Cortex of kidney (tissue), 1 donor: ENCODE measurements at places on chromosomes 11 and 22.

- no peak for DNase-seq
Observed at GRCh38 chr11:14110629-14111028, 148.1 kb downstream of the SPON1 start.

GRCh38 chr11:102347462-102348370 lies 702 bp downstream of the BIRC2 start:
- no peak for DNase-seq

DNA sequence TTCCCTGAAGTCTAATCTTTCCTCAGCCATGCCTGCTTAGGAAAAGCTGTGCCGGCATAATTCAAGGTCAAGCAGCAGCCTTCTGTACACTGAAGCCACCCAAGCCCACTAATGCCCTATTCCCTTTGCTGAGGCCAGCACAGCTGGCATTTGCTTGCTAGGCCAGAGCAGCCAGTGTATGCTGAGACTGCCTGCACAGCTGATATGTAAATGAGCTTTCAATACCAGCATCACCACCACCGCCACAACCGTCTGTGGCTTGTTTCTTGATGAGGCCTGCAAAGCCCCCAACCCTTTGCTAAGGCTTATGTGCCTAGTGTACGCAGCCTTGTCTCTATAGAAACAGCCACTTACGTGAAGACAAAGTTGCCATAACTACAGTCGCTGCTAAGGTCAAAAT lies 56.3 kb upstream of the TNRC6B start:
- DNase-seq, result no peak

GRCh38 chr11:31813391-31814175 lies 2.5 kb upstream of the PAX6 start:
- no peak for DNase-seq

GRCh38 chr11:75653532-75653931 lies 15.3 kb downstream of the MAP6 start:
- DNase-seq, result no peak

GRCh38 chr22:26817926-26818325 lies 160.5 kb downstream of the MIAT start:
- DNase-seq, result no peak

DNA sequence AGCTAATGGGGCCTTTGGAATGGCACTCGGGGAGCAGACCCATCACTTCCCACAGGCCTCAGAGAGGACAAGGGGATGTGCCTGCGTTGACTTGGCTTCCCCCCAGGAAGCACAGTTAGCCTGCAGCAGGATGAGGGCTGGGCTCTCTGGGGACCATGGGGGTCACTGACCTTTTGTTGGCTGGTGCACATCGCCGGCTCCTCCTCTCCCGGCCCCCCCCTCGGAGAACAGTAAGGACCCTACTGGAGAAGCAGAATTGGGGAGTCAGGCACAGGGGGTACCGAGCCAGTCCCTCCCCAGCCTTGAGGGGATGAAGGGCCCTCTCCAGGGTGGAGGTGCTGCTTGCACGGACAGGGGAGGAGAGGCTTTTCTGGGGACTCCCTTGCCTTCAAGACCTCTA lies 32.8 kb downstream of the NRXN2 start:
- no peak for DNase-seq

DNA sequence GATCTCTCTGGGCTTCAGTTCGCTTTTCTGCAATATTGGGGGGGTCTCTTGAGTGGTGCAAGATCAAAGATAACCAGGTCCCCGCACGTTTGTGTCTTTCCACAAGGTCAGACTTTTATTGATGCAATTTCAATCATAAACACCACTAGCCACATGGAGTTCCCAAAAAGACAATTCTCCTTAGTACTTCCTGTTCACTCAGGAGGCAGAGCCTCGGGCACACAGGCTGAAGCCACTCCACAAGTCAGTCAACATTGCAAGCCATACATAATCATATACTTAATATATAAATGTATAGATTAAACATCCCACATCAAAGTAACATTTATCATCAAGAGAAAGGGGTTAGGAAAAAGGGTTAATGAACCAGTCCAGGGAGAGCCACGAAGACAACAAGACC lies 12.0 kb downstream of the ST14 start:
- DNase-seq, result no peak

GRCh38 chr11:86523738-86524619 lies 148.4 kb downstream of the ME3 start:
- no peak for DNase-seq

DNA sequence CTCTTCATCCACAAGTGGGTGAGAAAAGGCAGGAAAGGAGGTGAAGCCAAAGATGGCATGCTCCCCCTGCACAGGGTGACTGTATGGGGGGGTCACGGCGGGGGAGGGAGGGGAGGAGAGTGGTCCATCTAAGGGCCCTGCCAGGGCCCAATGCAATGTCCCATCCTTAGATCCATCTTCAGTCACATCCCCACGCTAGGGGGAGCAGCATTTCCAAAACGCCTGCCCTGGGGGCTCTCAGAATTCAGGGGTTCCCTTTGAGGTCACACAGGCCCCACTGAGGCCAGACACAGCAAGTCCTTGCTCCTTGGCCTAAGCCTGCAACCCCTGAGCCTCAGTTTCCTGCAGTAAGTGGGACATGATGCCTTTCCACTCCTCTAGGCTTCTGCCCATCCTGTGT lies 52.4 kb downstream of the RTN4R start:
- DNase-seq, result no peak

DNA sequence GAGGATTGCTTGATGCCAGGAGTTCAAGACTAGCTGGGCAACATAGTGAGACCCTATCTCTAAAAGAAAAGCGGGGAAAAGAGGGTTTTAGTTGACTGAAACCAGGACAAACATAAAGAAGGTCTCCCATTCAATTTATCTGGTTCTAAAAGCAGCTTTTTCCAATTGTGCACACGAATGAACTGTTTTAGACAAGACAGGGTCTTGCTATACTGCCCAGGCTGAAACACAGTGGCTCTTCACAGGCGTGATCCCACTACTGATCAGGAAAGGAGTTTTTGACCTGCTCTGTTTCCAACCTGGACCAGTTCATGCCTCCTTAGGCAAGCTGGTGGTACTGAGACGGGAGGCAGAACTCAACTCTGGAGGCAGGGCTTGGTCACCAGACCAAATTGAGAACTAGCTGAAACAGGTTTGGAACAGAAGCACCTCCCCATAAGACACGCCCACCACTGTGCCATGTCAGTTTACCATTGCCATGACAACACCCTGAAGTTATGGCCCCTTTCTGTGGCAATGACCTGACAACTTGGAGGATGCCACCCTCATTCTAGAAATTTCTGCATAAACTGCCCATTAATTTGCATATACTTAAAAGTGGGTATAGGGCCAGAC lies 2.8 kb upstream of the NUCB2 start:
- no peak for DNase-seq

GRCh38 chr11:64322925-64323260 lies 5.0 kb downstream of the PRDX5 start:
- no peak for DNase-seq

GRCh38 chr11:44963136-44963535 lies 12.5 kb upstream of the TP53I11 start:
- DNase-seq, result no peak

GRCh38 chr22:31155422-31155821 lies 4.6 kb upstream of the RNF185 start:
- DNase-seq, result no peak

GRCh38 chr11:117096201-117096991 lies 1.8 kb downstream of the SIK3 start:
- DNase-seq, result no peak

DNA sequence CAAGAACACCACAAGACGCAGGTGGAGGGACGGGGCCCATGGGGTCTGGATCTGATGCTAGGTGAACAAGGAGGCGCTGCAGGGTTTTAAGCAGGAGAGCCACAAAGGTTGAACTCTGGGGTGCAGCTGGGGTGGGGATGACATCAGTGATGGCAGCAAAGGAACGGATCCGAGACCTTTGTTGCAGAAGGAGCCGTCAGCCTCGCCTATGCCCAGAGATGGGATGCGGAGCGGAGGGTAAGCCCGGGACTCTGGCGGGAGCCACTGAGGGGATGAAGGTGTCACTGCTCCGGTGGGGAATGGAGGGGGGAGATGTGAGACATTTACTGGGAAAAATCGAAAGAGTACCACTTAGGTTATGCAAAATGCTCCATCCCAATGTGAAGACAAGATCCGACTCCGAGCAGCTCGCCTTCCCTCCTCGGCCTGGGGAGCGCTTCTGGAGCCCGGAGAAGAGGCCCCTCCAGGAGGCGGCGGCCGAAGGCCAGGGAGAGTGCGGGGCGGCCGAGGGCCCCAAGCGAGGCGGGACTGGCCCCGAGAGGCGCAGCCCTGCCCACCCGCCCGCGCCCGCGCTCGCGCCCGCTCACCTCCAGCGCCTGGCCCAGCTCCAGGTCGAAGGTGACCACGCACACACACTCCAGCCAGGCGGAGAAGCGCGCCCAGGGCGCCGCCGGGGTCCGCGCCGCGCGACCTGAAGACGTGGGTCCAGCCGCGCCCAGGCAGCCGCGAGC lies 422 bp downstream of the DENND6B start:
- no peak for DNase-seq

DNA sequence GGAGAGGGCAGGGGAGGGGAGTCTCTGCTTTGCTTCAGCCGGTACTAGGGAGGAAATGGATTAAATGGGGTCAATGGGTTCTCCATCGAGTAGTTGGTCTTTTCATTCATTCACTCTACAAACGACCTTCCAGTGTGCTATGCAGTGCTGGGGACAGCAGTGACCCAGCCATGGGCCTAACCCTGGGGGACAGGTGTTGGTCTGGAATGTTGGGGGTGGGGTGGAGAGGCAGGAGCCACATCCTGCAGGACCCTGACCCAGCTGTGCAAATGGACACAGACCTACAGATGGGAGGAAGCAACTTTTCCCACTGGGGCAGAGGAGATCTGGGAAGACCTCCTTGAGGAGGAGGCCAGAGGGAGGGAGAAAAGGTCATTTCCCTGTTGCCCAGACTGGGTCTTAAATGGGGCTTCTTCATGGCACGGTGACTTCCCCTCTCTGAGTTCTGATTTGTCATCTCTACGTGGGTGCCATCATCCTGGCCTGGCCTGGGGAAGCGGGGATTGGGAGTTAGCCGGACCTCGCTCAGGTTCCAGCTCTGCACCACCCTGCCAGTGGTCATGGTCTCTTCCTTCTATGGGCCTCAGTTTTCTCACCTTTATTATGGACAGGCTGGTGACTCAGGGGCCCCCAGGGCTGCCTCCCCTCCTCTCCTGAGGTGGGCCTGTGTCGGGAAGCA lies 2.0 kb downstream of the CYTH4 start:
- DNase-seq, result no peak

- no peak for DNase-seq
Observed at GRCh38 chr11:77411137-77411707, 62.7 kb downstream of the PAK1 start.

GRCh38 chr11:114270531-114271270 lies 25.5 kb upstream of the NNMT start:
- no peak for DNase-seq

GRCh38 chr11:71527576-71528210 lies 626 bp downstream of the KRTAP5-7 start:
- no peak for DNase-seq

DNA sequence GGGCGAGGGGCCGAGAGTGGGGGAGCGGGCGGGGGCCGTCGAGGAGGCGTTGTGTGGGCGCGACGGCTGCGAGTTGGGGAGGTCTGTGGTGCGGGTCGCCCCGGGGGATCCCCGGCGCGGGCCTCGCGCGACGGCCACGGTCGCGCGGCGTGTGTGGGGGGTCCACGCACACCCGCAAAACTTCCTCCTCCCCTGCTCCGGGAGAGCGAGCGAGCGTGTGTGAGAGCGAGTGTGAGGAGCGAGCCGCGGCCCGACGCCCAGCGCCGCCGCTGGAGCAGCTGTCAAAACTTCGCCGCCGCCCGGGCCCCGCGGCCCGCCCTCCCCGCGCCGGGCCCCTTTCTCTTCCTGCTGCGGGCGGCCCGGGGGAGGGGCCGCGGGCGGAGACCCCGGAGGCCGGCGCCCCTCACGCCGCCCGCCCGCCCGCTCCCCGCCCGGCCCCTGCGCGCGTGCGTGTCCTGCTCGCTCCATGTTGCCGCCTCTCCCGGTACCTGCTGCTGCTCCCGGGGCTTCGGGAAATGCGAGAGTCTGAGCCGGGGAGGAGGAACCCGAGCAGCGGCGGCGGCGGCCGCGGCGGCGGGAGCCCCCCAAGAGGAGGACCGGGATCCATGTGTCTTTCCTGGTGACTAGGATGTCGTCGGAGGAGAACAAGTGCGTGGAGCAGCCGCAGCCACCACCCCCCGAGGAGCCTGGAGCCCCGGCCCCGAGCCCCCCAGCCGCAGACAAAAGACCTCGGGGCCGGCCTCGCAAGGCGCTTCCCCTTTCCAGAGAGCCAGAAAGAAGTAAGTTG lies 9.0 kb upstream of the CCT8L2 start:
- no peak for DNase-seq

GRCh38 chr11:1530686-1531448 lies 41.2 kb downstream of the DUSP8 start:
- no peak for DNase-seq

DNA sequence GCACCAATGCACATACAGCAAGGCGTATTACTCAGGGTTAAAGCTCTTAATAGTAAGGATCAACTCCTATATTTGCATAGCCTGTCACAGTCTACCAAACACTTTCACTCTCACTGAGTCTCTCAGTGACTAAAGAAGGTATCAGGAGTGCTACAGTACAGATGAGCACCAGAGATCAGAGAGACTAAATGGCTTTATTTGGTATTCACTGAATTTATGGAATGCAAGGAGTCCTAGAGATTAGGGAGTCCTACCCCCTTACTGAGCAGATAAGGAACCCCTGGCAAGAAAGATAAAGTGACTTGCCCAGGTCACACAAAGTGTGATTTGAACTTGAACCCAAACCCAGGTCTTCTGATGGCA lies 396.4 kb upstream of the CCDC90B start:
- DNase-seq, result no peak

- no peak for DNase-seq
Observed at GRCh38 chr11:114964676-114965214, 286.4 kb downstream of the NXPE2 start.

- no peak for DNase-seq
Observed at GRCh38 chr22:40582063-40582462, 54.5 kb downstream of the MRTFA start.

DNA sequence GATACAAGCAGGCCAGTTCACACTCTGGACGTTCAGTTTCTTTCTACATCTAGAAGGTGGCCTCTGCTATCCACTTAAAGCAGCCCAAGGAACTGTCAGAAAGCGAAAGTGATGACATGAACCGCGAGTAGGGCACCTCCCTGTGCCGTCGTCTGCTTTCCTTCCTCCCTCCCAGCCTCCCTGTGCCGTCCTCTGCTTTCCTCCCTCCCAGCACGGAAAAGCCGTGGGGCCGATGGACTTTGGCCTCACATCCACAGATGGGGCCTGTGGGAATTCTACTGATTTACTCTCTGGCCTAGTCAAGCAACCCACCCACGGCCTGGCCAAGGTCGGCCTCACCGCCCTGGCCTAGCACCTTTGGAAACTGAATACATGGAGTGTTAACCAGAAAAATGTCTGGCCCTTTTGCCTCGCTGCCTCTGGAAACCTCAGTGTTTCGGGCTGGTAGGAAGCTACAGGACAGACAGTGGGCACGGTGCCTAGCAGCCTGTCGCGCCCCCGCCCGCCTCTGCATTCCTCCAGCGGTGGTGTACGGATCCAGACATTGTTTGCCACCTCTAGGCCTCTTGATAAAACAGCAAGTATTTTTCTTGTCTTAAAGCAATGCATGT lies 14.2 kb downstream of the PEX26 start:
- DNase-seq, result no peak
